Vagina (tissue), 2 donors: ENCODE measurements at places on chromosomes 13 and 19. TPM values are rescaled to one million over a fixed set of nuclear protein-coding genes. Genes with fewer than 3 reads are reported as not detected.
A peak's percentile ranks its signal among the peaks of the same experiment; 100 is the strongest.

The ZNF44 gene
- total RNA-seq, result 11.5 TPM

- no peak for DNase-seq
These were observed 8.9 kb upstream of the SLC15A1 start for GRCh38 chr13:98761126-98761985.

GRCh38 chr13:38767506-38768265 lies 80.8 kb downstream of the FREM2 start:
- no peak for DNase-seq

The CACTIN gene
- 36.3 TPM for total RNA-seq

- no peak for DNase-seq
These were observed 6.6 kb upstream of the ZNF428 start for GRCh38 chr19:43625918-43626579.

The TTYH1 gene
- 5.9 TPM for total RNA-seq

DNA sequence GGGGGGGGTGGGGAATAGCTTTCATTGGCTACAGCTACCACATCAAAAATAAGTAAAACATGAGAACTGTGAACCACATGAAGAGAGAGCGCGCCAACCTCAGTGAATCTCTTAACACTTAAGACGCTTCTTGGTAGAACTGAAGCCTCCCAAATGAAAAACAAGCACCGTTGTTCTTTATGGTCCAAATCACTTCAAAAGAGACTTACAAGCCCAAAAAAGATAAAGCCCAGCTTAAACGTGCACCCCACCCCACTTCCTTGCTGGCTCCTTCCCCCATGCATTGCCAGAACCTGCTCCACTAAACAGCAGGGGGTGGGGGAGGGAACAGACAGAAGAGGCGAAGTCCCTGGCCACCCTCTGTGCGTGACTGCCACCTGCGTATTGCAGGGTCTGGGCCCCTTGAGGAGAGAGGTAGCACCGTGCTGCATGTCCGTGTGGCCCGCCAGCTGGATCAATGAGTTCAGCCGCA lies 479.1 kb downstream of the FOXO1 start:
- peak; percentile 77 for DNase-seq

DNA sequence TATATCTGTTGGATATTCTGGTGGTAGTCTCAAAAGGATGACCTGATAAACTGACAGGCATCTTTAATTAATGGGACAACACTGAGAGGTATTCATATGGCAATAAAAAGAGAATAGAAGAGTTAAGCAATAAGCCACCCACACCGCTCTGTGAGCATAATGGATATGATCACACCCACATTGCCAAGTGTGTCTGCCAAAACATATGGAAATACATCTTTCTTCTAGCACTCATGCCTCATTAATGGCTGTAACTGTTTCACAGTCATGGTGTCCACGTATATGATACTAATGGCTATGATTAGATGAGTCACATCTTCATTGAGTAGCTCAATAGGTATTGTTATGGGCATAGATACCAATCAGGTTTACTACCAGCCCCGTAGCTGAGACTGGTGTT lies 13.1 kb downstream of the IGFL3 start:
- no peak for DNase-seq

The ZNF417 gene
- 7.9 TPM for total RNA-seq

The FLT3LG gene
- total RNA-seq, result 10.1 TPM

- no peak for DNase-seq
These were observed 3.2 kb downstream of the SYDE1 start for GRCh38 chr19:15110418-15110815.

DNA sequence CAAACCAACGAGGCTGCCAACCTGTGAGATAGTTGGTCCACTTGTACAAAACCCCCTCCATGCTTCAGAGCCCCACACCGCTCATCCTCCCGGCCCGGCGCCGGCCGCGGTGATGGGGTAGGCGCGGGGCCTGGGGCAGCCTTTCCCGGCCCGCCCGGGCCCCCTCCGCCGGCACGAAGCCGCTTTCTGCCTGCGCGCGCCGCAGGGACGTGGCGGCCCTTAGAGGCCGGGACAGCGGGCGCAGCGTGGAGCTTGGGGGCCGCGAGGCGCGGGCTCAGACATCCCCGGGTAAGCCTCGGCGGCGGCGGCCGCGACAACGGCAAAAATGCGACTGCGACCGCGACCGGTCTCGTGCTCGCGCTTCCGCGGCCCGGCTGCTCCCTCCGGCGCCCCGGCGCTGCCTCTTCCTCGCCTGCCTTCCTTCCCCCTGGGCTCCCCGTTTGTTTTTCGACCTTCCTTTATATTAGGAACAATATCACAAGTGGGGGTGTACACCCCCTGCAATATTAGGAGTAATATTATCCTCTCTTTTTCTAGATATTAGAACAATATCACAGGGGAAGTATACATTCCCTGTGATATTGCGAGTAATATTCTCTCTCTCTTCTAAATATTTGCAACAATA lies 53.9 kb upstream of the CEACAM21 start:
- no peak for DNase-seq

GRCh38 chr19:30273184-30273583 lies 99.0 kb upstream of the ZNF536 start:
- DNase-seq, result no peak

GRCh38 chr13:75368167-75368566 lies 113.8 kb downstream of the TBC1D4 start:
- no peak for DNase-seq

GRCh38 chr19:58317476-58318072 lies 9.2 kb upstream of the ZSCAN22 start:
- no peak for DNase-seq

The MTIF3 gene
- total RNA-seq, result 30.0 TPM

The PCSK4 gene
- 5.4 TPM for total RNA-seq

GRCh38 chr13:107650081-107650701 lies 565.1 kb downstream of the LIG4 start:
- DNase-seq, result no peak

DNA sequence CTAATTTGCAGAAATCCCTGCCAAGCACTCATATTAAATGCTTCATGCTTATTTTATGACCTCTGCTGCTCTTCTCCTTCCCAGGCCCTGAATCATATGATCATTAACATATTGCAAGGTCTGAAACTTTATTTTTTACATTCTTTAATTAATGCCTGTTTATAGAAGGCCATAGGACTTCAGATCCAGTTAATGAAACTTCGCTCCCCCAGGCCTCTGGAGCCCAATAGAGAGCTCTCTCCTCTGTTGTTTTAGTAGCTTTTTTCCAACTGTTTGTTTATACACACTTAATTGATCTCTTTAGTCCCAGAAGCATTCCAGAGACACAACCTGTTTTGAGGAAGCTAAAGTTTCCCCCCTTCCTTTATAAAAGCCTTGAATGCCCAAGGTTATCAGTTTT lies 68.3 kb downstream of the DACH1 start:
- DNase-seq, result no peak

DNA sequence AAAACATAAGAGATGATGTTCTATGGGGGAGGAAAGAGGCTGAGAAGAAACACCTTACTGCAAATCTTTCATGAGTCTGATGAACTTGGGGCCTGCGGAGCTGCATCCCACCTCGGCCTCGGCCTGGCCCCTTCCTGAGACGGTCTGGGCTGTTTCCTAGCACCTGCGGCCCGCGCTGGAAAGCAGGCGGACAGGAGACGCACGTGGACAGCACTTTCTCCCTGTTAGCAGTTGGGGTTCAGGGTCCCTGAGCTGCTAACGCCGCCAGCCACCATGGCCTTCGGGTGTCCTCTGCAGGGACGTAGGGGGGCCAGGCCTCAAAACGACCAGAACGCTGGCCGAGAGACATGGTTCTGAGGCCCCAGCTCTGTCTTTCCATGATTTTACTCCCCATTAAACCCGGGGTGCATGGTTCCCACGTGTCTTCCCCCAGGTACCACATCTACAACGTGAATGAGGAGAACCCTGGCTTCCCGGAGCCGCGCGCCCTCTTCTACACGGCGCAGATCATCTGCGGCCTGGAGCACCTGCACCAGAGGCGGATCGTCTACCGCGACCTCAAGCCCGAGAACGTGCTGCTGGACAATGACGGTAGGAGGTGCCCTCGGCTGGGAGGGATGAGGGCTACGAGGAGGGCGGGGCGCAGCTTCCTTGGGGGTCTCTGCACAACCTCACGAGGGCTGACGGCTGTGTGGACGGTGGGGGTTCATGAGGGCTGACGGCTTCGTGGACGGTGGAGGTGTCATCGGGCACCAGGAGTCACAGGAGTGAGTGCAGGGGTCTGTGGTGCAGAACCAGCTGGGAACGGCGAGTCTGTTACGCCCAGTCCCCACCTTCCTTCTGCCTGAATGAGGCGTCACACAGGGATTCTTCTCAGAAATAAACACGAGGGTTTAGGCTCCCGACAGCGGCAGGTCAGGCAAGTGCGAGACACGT lies 4.3 kb downstream of the GRK1 start:
- no peak for DNase-seq

The PSG7 gene
- total RNA-seq, result not detected

DNA sequence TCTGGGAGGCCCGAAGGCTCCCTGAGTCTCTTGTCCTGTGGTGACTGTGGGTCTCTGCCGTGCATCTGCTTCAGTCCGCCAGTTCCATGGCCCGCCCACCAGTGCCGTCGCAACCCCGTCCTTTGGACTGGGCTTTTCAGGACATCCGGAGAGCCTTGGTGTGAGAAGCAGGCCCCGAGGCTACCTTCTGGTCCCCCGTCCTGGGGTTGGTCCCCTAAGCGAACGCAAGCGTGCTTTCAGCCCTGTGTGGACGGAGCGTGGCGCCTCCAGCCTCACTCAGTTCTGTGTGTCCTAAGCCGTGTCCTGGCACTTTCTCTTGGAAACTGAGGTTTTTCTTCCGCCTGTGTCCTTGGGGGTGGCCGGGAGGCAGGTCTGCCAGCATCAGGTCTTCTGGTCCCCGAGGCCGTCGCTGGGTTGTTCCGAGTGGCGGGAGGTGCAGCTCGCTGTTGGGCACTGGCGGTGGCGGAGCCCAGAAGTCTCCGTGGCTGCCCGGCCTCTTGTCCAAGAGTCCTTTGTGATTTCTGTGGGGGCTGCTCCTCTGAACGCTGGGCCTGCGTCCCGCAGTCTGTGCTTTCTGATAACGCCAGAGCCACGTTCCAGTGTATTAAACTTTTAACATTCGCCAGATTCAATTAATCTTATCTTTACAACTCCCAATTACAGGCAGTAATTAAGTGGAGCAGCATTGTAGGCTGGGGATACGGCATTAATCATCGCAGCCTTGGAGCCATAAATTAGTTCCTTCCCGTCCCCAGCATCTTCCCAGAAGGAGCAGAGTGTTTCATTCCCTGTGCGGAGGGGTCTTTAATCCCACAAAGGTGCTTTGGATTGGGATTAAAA lies 99.5 kb downstream of the KDM4B start:
- no peak for DNase-seq

The KRTDAP gene
- total RNA-seq, result 687 TPM

The TDRD12 gene
- total RNA-seq, result 0.74 TPM

The TBC1D17 gene
- total RNA-seq, result 34.9 TPM

GRCh38 chr13:68850160-68850559 lies 1257.5 kb upstream of the ATXN8OS start:
- DNase-seq, result no peak

The THSD8 gene
- total RNA-seq, result not detected

DNA sequence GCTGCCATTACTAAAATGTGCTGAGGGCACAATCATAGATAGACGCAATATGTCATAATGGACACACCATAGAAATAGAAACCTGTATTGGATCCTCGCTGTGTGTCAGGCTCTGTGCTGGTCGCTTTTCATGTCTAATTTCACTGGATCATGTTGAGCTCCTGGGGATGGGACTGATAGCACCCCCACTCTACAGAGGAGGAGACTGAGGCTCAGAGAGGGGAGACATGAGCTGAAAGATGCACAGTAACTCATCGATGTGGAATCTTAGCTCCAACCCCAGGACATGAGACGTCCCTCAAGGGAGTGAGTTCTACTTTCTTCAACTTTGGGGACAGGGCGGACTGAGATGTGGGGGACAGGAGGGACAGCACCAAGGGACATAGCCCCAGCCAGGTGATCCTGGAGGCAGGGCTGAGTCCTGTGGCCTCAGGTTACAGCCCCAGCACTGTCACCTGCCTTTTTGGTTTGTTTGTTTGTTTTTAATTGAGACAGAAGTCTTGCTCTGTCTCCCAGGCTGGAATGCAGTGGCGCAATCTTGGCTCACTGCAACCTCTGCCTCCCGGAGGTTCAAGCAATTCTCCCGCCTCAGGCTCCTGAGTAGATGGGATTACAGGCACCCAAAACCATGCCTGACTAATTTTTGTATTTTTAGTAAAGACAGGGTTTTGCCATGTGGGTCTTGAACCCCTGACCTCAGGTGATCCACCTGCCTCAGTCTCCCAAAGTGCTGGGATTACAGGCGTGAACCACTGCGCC lies 6.6 kb upstream of the GIPC1 start:
- DNase-seq, result no peak

The CEACAM1 gene
- total RNA-seq, result 24.3 TPM

GRCh38 chr13:35703061-35703460 lies 226.6 kb upstream of the MAB21L1 start:
- no peak for DNase-seq

DNA sequence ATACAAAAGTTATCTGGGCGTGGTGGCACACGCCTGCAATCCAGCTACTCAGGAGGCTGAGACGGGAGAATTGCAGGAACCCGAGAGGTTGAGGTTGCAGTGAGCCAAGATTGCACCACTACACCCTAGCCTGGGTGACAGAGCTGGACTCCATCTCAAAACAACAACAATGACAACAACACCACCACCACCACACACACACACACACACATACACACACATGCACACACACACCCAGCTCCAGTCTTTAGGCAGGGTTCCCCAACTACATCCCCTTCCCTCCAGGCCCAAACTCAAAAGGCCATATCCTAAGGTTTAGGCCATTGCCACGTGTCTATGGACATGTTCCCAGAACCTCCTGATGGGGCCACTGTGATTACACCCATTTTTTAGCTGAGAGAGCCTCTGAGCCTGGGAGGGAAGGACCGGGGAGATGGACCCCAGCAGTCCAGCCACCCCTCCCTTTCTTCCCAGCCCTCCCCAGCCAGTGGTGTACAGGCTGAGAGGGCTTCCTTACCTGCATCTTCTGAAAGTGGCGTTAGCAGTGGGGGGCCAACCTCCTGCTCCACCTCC lies 9.0 kb upstream of the DMWD start:
- DNase-seq, result no peak

The FGF9 gene
- 0.25 TPM for total RNA-seq

DNA sequence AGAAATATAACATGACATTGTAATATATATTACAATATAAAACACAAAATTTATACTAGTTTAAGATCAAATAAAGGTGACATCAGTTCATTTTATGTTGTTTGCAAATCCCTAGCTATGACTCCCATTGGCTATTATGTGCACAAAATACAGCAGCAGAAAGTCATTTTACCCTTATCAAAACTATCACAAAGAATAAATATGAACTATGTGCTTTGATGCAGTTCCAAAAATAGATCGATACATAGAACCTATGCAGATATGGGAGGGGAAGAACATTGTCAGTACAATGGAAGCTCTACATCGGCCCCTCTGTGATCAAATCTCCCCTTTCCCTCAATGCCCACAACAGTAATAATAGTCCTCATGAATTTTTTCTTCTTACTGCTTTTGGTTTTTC lies 1038.1 kb upstream of the PCDH20 start:
- no peak for DNase-seq

The PAK4 gene
- 19.4 TPM for total RNA-seq

GRCh38 chr13:106488686-106489085 lies 46.8 kb downstream of the EFNB2 start:
- no peak for DNase-seq
